ENCODE measurements at places on chromosomes 3 and 15. TPM values are rescaled to one million over a fixed set of nuclear protein-coding genes. Genes with fewer than 3 reads are reported as not detected.

DNA sequence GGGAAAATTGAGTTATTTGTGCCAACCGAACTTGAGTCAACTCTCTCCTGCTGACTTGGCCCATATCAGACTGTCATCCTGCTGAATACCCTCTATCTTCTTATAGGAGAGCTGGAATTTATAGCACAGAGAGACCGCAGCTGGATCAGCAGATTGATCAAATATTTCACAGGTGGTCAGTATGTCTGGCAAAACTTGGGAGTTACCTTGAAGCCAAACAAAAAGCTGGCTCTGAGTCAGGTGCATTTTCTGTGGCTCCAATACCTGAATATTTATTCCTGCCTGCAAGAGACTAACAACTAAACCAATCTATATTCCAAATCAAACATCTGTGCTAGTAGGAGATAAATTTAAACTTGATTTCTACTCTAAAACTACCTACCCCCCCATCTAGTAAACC is 752.1 kb upstream of the ALCAM start:
- DNase-seq, result no peak

DNA sequence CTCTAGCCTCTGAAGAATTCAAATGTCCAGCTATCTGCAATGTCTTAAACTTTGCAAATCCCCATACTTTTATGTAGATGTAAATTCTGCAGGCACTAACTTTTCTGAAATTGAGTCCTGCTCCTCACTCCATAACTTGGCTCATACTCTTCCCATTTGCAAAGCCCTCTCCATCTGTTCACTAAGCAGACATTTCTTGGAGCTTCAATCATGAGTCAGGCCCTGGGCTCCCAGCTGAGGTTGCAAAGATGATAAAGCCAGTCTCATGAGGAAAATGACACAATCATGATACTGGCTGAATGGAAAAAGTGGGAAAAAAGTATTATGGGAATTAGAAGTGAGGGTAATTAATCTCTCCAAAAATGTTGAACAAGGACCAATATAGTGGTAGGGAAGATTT is 507.6 kb downstream of the NR2F2 start:
- no peak for DNase-seq

DNA sequence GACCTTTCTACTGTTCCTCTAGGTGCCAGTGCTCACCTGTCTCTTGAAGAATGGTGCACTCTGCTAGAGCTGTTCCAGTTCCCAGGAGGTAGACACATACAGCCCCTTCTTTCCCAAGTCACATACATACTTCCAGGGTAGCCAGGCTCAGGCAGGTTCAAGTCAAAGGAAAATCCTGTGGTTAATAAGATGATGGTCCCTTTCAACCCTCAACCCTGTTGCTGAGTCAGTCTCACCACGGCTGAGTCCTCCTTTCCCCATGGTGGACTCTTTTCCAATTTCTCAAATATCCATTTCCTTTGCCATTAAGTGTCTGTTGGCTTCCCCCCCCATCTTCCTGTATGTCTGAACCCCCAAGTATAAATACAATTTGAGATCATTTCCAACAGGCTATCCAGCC is 56.1 kb upstream of the ACAN start:
- DNase-seq, result no peak

The GABRB3 gene
- total RNA-seq, result not detected

DNA sequence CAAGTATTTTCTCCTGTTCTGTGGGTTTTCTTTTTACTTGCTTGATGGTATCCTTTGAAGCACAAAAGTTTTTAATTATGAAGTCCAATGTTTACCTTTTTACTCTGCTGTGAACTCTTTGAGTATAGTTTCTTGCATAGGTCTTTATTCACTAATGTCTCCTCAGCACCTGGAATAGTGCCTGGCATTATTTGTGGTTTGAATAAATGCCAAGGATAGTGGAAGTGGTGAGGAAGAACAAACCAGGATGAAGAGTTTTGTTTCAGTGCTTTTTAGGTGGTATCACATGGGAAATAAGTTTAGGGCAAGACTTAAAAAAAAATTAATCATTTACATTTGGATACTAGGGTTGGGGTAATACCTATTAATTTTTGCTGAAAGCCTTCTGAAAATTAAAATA is 25.7 kb downstream of the GPD1L start:
- no peak for DNase-seq

The CFAP44 gene
- 3.2 TPM for total RNA-seq

The CKMT1B gene
- 0.86 TPM for total RNA-seq

GRCh38 chr3:118960876-118961450 is 73.7 kb downstream of the IGSF11 start:
- no peak for DNase-seq

DNA sequence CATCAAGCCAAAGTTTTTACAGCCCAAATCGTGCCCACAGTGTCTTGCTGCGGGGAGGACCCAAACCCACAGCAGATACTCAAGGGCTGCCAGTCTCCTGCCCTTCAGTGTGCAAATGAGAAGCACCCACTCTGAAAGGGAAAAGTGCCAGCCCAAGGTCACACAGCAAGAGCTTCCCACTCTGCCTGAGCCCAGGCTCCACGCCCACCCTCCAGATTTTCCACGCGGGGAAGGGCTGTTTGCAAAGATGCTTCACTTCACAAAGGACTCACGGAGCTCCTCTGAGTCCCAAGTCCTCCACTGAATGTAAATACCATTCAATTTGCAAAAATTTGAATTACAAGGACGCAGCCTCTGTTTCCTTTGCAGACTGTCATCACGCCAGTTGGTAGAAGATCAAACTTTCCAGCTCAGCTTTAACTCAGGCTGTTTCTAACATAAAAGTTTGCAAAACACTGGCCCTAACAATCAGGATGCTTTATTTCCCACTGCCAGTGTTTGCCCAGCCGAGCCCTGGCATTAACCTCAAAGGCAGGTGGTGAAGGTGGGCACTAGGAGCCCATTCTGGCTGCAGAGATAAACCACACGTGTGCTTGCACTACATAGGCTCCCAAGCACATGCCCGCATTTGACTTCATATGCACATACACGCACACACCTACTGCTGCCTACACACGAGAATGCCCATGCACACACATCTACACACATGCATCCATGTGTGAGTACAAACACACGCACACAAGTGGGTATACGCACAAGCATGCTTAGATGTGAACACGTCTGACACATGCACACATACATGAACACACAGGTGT is 7.6 kb downstream of the CACNA2D2 start:
- no peak for DNase-seq

- peak; percentile 65 for DNase-seq
These were observed 4.6 kb upstream of the TBL1XR1 start for GRCh38 chr3:177201700-177202397.

The ALDH1L1 gene
- not detected for total RNA-seq

DNA sequence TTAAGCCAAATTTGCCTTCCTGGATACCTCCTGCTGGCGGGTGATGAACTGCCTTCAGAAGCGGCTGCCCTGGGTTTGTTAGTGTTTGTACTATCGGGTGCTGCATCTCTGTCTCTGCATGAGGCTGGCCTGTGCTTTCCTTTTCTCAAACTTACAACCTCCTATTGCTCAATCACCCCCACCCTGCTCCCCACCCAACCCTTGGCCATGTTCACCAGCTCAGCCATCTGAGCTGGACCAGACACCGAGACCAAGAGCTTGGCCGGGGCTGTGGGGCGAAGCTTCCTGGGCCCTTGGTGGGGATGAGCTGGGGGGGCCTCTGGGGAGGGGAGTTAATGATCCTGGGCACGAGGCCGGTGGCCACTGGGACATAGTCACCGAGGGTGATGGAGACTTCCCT is 16.8 kb upstream of the FBLN2 start:
- DNase-seq, result no peak

DNA sequence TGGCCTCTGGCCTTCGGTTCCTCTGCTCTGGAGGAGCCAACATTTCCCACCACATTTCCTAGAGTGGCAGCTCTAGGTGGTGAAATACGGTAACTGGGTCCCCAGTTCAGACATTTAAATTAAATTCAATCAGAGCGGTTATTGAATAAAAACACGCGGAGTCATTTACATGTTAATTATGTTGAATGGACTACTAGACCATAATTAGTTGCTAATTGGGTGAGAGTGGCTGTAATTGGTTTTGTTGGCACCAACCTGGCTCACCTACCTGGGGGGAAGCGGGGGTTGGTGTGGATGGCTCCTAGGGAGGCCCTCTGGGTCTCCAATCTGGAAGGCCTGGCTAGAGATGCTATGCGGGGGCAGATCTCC is 12.7 kb downstream of the SEMA3F start:
- no peak for DNase-seq

GRCh38 chr3:197368821-197369220 is 70.4 kb upstream of the DLG1 start:
- DNase-seq, result no peak

GRCh38 chr3:7332696-7333095 is 471.8 kb downstream of the GRM7 start:
- DNase-seq, result no peak

- DNase-seq, result no peak
These were observed 20.9 kb upstream of the MELTF start for GRCh38 chr3:197050511-197050910.

GRCh38 chr3:76869726-76870384 is 170.0 kb upstream of the ROBO2 start:
- DNase-seq, result no peak

DNA sequence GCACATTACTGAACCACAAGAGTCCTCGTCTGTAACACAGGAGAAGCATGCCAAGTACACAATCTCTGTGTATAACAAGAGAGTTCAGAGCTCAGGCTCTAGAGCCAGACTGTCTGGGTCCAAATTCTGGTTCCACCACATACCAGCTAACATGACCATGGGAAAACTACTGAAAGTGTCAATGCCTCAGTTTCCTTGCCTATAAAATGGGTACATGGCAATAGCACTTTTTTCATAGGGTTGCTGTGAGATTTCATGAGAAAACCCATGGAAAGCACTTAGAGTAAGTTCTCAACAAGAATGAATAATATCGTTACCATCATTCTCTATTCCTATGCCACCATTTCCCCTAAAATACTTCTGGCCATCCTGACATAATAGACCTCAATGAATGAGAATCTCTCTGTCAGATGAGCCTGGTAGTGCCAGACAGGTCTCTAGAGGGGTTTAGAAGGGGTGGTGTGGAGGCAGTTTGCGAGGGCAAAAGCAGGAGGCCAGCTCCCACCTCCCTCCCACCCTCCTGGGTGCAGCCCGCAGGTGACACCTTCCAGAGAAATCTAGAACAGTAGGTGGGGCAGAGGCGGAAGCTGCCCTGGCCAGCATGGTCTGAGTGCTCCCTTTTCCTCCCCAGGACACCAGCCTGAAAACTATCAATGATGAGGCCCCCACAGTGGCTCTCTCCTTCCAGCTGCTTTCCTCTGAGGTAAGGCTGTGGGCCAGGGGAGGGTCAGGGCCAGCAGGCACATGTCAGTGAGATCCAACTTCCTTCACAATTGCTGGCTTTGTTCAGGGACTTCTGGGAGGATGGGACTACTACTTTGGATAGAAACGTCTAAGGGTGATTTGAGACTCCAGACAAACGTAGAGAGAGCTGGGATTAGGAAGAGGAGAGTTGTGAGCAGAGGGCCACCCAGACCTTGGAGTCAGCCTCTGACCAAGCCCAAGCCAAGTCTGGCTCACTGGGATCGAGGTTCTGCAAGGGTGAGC is 45.3 kb downstream of the CCDC33 start:
- DNase-seq, result no peak

- no peak for DNase-seq
These were observed 15.2 kb downstream of the TRAIP start for GRCh38 chr3:49841126-49841696.

The TMEM207 gene
- not detected for total RNA-seq

Measured in activated T-helper 1 cell treated with anti-CD3 and anti-CD28 coated beads, Interleukin-12 subunit alpha, Interleukin-12 subunit beta, Interleukin-2, Interleukin-4 antibody, amounts not matched to agents 30 ng/mL and 10 ng/mL and 1 ng/mL, durations not matched to agents 14 hours and 24 hours and 36 hours (primary cell).